Stimulated activated CD4-positive, alpha-beta T cell treated with anti-CD3 and anti-CD28 coated beads, Interleukin-1b, Interleukin-23, amount 100 ng/mL, for 1 hour (primary cell): ENCODE measurements at places on chromosomes 12 and 14.

DNA sequence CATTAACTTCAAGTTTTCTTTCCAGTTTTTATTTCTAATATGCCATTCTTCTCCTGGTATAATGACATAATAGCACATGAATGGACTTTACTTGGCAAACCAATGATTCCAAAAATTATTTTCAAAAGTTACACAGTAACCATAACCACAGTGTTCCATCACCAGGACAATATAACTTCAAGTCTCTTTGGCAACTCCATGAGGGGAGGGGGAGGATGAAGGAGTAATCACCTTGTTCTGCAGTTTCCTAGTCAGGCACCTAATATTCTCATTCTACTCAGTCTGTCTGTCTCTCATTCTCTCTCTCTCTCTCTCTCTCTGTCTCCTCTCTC is 66.6 kb downstream of the BTG1 start:
- no peak for DNase-seq

GRCh38 chr14:57822081-57822480 is 43.8 kb downstream of the SLC35F4 start:
- no peak for DNase-seq

- no peak for DNase-seq
Measured at GRCh38 chr12:54029529-54030441, 1.5 kb downstream of the HOXC6 start.

DNA sequence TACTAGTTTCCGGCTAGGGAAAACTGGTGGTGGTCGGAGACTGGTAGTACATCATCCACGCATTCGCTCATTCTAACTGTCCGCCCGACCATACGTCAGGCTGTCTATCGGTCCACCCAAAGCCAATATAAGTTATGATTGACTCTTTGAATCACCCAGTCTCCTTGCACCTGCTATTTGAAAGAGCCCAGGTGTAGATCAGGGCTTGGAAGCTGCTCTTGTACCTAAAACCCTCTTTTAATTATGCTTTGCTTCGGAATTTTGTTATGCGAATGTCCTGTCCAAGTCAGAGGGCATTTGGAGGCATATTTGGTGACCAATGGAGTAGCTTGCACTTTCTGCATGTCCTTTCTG is 5.7 kb upstream of the NKX2-1 start:
- no peak for DNase-seq

- no peak for DNase-seq
Measured at GRCh38 chr14:80385336-80385735, 174.0 kb upstream of the DIO2 start.

GRCh38 chr14:69865701-69866365 is 13.4 kb upstream of the SMOC1 start:
- no peak for DNase-seq

GRCh38 chr14:89667983-89668382 is 250.9 kb upstream of the FOXN3 start:
- DNase-seq = no peak

- DNase-seq = no peak
Measured at GRCh38 chr14:33232031-33232430, 293.4 kb downstream of the NPAS3 start.

GRCh38 chr14:54711312-54711711 is 144.4 kb downstream of the SAMD4A start:
- no peak for DNase-seq

DNA sequence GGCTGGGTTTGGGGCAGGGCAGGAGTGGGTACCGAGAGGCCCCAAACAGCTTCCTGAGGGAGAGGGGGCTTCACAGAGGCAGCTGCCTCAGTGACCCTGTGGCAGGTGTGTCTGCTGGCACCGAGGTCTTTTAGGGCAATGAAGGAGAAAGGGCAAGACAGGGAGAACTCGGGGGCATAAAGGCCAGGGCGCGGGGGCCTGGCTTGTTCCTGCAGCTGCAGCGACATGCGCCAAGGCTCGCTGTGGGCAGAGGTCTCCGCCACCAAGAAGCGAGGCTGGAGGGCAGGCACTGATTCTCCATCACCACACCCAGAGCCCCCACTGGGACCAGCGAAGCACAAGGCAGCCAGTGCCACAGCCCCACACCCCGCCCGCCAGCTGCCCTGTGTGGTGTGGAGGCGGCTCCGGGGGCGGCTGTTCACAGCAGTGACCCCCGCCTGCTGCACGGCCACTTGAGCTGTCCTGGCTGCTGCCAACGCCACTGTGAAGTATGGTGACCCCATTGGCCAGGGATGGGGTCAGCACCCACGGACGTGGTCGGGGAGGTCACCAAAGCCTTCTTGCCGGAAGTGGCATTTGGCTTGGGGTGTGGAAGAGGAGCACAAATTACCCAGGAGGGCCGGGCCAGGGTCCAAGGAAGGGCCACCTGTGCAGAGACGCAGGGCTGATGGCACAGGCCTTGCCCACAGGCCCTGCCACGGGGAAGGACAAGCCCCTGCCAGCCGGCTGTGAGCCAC is 16.4 kb downstream of the BAG5 start:
- no peak for DNase-seq

DNA sequence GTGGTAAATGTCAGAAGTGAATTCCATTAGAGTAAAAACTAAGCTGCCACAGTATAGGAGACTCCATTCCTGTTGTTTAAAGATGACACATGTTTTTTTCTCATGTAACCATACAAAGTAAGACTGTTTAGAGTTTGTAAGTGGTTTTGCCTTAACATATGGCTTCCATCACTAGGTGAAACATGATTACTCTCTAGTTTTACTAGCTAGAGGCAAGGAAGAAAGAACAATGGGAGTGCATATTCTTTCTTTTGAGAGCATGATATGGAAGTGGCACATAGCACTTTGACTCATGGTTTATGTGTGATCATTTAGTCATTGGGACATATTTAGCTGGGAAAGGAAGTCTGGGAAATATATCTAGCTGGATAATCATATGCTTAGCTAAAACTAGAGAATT is 7.7 kb downstream of the ATF7IP start:
- DNase-seq = no peak

- no peak for DNase-seq
Measured at GRCh38 chr12:57726151-57726883, 12.2 kb downstream of the AGAP2 start.

DNA sequence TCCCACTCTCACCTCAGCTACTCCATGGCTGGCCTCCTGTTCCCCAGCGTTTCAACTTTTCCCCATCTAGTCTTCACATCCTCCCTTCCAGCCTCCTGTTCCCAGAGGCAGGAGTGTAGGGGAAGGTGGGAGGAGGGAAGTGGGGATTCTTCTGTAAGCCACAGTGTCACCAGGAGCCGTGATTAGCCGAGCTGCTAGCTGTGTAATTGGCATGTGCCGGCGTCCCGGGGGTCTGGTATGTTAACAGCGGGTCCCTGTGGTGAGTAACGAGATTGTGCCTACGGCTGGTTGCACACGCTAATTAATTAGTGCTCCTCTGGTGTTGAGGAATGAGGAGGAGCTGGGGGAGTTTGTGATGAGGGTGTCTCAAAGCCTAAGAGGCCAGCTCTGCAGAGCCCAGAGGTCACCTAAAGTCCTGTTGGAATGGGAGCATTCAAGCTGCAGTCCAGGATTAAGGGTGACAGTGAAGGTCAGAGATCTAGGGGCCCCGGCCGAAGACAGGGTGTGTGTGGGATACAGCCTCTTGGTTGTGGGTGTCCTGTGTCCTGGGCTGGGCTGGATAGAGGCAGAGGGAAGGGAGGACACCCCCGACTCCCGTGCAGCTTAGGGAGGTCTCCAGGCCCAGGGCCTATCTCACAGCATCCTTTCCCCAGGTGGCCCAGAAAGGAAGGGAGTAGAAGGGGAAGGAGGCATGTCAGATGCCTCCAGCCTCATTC is 10.0 kb upstream of the CALCOCO1 start:
- DNase-seq = no peak

DNA sequence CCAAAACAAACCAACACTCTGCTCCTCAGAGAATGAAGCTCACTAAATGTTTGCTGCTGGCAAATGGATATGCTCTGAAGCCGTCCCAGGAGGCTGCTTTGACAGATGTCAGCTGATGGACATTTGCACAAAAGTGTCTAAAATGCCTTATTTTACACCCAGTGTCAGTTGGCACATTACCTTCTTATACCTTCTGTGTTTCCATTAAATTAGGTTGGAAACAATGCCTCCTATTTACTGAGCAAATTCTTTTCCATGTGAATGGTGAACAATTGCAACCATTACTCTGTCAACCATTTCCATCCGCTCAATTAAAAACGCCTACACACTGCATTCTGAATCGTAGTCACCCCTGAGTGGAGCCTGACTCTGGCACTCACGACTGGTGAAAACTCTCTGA is 1679.9 kb upstream of the FLRT2 start:
- no peak for DNase-seq

GRCh38 chr12:58104351-58104755 is 163.0 kb downstream of the ATP23 start:
- no peak for DNase-seq

DNA sequence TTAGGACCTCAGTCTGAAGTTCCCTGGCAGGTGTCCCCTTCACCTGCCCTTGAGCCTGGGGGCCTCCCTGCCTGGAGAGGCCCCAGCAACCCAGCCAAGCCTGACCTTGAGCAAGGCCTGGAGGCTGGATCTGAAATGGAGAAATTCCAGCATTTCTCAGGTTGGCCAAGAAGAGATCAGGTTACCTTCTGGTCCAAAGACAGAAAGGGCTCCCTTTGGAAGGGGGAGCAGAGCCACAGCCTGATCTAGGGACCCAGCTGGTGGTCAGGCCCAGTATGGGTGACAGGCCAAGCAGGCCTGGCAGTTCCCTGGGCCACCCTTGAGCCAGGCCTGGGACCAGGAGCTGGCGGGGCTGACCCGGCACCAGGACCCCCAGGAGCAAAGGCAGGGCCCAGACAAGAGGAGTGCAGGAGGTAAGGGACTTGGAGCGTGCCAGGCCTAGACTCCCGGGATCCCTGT is 82.8 kb downstream of the TNFAIP2 start:
- no peak for DNase-seq

- no peak for DNase-seq
Measured at GRCh38 chr12:102962532-102962931, 5.1 kb downstream of the ASCL1 start.

- DNase-seq = no peak
Measured at GRCh38 chr12:113154351-113154973, 4.9 kb downstream of the CFAP73 start.

- no peak for DNase-seq
Measured at GRCh38 chr12:11584221-11584855, 65.1 kb upstream of the ETV6 start.

DNA sequence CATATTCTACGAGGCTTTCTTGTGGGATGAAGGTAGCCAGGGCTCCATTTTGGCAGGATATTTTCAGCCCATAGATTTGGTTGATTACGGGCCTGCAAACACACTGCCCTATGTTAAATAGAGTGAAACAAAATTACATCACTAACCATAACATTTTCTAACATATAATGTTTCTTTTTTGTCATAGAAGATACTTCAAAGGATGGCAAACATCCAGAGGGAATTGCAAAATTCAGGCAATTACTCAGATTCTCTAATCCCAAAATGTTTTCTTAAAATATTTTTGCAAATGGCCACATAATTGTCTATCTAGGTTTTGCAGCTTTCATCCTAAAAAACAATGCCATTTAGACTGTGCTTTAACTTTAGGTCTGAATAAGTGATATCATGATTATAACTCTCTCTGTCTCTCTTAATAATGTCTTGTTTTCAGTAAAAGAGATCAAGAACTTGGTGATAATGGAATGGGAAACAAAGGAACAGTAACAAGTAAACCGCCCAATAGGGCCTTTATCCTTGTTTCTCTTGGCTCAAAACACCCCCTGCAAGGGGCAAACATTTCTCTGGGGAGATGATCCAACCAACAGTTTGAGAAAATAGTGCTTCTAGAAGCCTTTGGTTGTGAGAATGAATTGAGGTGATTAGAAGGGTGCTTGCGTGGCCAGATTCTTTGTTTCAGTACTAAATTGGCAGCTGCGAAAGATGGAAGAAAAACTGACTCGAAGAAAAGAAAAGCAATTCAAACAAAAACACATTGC is 54.4 kb upstream of the BTG1 start:
- DNase-seq = no peak

- DNase-seq = no peak
Measured at GRCh38 chr12:89537389-89537788, 11.5 kb upstream of the POC1B start.

DNA sequence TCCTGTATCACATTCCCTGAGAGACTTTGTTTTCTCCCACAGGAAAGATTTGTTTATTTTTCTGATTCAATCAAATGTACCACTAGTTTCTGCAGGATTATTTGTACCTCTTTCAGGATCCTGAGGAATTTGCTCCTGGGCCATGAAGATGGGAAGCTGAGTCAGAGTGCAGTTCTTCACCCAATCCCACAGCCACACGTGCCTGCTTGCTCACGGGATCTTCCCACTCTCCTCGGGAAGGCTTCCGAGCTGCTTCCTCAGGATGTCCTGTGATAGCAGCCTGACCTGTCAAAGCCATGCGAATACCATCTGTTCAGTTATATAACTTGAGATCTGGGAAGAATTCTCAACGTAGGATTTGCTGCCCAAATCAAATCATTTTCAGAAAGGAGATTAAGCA is 41.8 kb upstream of the HIF1A start:
- DNase-seq = no peak
